ENCODE measurements at places on chromosomes 6 and 20.

DNA sequence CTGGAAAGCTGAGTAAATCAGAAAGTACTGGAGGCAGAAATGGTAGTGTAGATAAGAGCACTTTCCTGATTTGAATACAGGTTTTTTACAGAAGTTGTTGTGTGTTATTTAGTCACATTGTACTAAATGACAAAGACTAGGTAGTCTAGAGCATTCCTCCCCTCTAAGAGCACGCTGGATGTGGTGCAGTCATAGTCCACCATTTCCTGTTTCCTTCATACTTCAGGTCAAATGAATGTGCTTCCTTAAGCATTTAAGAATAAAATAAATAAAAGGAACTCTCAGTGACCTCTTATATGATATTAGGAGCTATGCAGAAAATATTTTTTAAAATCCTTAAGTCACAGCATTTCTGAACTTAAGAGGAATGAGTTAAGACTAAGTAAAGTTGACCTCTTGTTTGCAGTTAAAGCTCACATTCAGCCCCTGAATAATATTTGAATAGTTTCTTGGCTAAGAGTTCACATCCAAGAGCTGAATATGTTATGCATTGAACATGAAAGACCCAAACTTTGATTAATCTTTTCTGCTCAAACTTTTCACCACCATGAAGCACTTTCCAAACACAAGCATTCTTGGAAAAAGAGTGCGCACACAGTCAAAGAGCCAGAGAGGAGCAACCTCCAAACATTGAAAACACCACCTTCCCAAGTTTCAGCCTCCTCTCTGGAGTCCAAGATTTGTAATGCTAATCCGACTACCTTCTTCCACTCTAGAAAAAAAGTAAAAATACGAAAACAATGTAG lies 53.4 kb upstream of the TMEM30A start:
- DNase-seq = peak; percentile 35

GRCh38 chr20:49318091-49318429 lies 40.2 kb upstream of the ZNFX1 start:
- no peak for DNase-seq

DNA sequence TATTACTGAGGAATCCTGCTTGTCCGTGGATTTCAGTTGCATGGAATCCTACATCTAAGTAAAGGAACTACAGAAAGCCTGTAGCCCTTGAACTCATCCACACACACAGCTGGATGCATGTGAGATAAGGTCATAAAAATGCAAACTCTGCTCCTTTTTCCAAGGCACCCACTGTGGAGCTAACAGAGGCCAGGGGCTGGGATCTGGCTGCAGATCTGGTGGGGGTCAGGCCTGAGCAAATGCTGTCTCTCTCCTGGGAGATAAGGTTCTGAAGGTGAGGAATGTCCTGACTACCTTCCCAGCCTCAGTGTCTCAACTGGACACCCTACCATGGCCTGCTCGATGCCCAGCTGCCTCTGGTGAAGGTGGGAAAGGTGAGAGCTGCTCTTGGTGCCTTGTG lies 321.5 kb downstream of the LRFN2 start:
- DNase-seq = no peak

DNA sequence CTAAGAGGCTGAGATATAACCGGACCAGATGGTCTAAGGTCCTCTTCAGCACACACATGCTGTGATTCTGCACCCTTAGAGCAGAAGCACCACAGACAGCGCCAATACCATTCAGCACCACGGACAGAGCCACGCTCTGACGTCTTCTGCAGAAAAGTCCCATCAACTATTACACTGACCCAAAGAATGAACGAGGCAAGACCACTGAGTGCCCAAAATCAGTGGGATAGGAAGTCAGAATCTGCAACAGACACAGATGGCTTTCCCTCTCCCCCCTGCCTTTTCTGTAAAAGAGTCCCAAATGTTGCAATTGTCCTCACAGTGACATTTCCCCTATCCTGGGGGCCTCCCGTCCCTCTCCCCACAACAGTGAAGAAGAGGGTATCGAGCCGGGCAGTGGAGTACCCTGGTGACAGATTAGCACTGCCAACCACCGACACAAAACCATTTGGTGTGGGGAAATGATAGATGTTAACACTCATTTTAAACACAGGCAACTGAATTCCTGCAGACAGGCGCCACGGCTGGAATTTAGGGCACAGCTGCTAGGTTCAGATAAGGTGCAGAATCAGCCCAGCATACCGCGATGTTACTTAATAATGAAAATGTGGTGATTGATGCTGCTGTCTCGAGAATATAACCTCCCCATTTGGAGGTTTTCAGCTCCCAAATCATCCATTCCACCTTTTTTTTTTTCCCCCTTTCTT lies 66.6 kb upstream of the CTNNBL1 start:
- peak; percentile 55 for DNase-seq

- no peak for DNase-seq
These were observed 34.3 kb downstream of the PYGB start for GRCh38 chr20:25282034-25282781.

GRCh38 chr20:8670893-8671215 lies 398.0 kb upstream of the PLCB4 start:
- DNase-seq = no peak

DNA sequence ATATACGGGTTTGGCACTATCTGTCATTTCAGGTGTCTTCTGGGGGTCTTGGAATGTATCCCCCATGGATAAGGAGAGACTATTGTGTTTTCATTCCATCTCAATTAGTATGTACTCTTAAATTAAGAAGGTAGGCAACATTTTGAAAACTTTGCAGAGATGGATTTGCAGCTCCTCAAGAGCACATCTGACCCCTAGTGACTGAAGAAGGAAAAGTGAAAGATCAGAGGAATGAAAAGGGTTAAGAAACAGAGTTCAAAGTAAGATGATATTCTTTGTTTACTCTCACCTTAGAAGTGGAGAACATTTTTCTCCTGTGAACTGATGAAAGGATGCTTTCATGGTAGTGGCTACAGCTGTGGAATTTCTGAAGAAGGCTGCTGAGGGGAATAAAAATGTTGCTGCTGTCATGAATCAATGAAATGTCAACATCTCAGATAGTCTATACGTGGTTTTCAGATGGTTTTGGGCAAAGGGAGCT lies 41.5 kb downstream of the SH3BGRL2 start:
- peak; percentile 45 for DNase-seq

DNA sequence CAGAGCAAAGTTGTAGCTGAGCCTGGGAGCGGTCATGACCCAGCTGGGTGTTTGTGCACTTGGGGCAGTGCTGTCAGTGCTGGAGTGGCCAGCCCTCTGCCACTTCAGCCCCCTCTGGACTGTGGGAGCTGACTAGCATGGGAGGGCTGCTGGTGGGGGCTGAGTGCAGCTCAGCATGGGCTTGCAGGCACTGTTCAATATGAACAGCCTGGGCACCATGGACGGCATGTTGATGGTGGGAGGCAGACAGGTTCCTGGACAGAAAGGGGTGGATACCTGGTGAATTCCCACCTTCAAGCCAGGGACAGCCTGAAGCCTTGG lies 50.5 kb downstream of the GGTLC1 start:
- DNase-seq = no peak

GRCh38 chr20:10643560-10643873 lies 30.3 kb downstream of the JAG1 start:
- DNase-seq = no peak

- no peak for DNase-seq
These were observed 516.7 kb downstream of the CDKAL1 start for GRCh38 chr6:21050935-21051334.

GRCh38 chr6:110214338-110214737 lies 34.1 kb downstream of the CDC40 start:
- DNase-seq = no peak

- DNase-seq = no peak
These were observed 214.5 kb upstream of the TENT5A start for GRCh38 chr6:81966968-81967367.

DNA sequence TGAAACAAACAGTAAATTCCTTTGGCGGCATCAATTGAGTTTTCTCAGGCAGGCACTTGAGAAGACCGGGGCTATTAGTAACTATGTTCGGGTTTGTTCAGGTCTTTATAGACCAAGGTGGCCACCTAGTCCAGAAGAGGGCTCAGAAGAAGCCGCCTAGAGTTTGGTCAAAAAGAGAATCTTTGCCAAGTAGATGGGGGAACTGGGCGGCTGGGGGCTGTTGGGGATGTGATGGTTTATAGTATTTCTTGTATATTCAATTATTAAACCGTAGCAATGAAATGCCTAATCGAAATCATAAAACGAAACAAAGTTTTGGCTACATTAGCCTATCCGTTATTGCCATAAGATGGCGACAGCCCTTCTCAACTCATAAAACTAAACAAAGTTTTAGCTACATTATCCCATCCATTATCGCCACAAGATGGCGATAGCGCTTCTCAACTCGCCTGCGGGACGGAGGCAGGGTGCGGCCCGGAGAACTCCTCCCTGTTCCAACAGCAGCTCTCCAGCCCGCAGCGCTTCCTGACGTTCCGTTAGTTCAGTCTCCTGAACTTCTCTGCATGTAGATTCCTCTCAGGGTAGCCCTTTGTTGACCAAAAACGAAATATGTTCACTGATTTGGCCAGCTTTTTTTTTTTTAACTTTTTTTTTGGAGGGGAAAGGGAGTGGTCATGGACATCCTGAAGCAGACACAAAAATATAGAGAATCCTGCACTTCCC lies 120.5 kb upstream of the PRSS16 start:
- DNase-seq = peak; percentile 90

DNA sequence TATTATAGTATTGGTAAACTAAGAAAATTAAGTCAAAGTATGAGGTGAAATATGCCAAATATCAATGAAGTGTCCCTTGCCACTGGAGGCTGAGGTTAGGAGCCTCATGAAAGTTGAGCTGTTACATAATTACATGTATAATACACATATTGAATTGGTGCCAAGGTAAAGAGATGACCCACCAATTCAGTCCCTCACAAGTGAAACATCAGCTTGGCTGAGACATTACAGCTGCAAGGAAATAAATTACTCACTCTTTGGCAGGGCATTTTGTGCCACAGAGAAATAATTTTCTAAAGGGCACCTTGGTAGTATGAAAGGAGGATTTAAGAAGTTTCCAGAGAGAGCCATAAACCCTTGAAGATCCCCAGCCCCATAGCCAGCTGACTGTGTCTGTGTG lies 127.4 kb downstream of the ADGRG6 start:
- DNase-seq = no peak
